Caudate nucleus (tissue), 63 donors: ENCODE measurements at places on chromosomes 1 and 21.

- no peak for DNase-seq
Observed at GRCh38 chr21:18318156-18318555, 73.5 kb downstream of the CHODL start.

DNA sequence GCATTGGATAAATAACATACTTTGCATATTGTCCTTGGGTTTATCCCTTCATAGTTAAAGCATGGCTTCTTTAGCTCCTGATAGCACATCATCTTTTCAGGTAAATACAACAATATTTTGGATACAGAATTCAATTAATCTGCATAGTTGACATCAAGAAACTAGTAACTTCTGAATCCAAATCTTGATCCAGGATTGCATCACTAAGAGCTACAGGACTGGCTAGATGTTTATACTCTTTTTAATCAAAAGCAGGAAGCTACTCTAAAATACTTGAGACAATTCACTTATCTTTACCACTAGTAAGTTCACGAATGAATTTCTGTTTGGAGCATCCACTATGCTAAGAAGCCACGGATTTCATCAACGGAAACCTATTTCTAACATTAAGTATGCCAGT lies 54.2 kb upstream of the SLC44A3 start:
- no peak for DNase-seq

DNA sequence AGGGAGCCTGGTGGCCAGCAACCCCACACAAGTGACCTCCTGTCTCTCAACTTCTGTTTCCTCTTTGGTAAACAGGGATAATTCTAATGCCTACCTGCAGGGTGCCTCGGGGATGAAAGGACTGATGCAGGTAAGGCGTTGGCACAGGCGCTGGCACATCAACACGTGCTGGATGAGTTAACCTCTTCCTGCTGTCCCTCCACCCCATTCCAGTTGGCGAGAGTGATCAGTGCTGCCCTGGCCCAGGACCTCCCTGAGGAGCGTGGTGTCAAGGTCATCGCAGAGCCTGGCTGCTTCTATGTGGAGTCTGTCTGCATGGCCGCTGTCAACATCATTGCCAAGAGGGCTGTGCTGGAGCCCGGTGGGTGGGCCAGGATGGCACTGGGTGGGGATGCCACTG lies 69.1 kb upstream of the TINAGL1 start:
- no peak for DNase-seq

DNA sequence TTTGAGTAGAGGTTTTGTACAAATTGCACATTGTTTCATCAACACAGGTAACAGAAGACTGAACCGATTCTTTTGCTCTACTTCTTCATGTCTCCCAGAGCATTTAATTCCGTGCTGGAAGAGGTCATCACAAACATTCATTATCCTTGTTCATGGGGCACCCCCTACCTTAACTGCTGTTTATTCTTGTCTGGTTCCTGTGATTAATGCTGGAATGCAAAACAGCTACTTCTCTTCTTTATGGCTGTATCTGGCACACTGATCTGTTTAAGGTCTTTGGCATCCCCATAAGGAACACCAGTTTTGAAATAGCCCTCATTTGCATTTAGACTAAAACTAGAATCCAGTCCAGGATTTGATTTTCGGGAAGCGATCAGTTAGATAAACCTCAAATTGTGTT lies 42.2 kb downstream of the NTNG1 start:
- no peak for DNase-seq

DNA sequence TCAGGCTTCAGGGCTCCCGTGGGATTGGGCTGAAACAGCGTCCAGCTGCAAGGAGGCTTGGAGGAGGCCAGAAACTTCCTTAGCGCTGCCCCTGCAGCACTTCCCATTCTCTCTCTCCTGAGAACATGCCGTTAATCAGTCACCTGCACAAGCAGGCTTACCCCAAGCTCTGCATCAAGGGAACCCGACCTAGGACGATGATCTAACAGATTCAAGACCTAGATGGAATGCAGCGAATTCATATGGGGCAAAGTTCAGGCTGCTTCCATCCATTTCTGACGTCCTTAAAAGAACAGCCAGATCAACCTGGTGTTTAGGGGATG lies 114.1 kb downstream of the ERG start:
- DNase-seq: no peak

GRCh38 chr1:78004719-78005447 lies at the start of gene DNAJB4:
Gene DNAJB4 (plus strand): TSS chr1:78004939. CDS start chr1:78005111, 172 bp downstream.
- no peak for DNase-seq

DNA sequence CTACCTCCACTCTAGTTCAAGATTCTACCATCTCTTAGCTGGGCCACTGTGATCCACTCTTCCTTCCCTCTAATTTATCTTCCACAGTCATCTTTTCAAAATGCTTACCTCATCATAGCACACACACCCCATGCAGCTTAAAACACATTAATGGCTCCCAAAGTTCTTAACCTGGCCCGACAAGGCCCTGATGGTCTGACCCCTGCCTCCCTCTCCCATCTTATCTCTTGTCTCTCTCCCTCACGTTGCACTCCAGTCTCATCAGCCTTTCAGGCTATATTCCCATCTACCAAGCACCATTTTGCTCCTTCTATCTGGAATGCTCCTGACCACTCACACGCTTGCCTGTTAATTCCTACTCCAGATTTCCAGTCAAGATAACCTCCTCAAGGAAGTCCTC lies 2.5 kb upstream of the ZBTB8A start:
- DNase-seq: no peak

DNA sequence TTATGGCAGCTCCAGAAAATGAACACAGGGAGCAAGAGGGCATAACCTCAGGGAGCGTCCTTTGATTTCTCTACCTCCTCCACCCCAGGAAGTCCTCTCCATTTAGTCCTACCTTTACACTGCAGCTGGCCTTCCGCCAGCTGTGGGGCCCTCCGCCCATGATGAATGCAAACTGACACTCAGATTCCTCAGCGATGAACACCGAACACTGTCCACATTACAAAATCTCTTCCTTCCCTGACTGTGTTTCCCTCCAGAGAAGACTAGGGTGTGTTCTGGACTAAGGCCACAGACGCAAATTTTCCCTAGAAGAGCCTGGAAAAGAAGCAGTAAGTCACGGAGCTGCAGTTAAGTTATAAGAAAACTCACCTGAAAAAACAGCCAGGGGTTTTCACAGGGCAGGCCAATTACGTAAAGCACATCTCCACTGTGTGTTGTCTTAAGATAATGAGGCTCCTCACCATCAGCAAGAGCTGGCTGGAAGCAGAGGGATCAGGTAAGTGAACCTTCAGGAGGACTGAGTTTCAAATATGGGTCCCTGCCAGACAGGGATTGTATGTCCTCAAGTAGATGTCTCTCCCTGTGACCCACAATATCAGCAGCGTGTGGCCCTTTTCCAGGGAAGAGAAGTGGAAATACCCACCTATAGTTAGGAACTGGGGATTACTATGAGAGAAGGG lies 46.3 kb upstream of the ATP1B1 start:
- DNase-seq: no peak

DNA sequence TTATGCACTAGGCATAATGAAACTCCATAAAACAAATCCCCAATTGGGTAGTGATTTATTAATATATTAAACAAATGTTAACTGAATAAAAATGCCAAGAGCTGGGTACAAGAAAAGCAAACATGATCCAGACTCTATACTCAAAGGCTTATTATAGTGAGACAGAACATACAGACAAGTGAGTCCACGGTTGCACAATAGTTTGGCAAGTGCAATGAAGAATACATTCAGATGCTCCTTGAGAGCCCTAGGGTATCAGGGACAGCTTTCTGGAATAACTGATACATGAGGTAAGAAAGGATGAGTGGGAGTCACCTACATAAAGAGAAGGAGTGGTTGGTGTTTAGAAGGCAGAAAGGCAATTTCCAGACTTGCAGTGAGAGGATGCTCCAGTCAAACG lies 85.1 kb downstream of the VAV3 start:
- DNase-seq: no peak

DNA sequence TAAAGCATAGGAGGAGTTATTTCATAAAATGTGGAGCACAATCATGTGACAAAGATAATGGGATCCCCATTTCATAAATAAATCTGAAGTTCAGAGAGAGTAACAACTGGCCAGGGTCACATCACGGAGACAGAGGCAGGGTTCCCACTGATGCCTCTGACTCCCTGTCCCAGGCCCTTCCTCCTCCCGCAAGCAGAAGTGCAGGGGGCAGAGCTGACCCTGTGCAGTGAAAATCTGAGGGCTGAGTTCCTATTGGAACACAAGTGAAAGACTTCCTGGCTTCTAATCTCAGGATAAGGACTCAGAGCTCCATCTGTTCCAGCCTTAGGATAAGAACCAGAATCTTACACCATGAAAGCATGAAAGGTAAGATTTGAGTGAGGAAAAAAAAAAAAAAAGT lies 22.0 kb downstream of the SELL start:
- no peak for DNase-seq

- DNase-seq: no peak
Observed at GRCh38 chr1:247241691-247242090, 14.2 kb upstream of the VN1R5 start.

DNA sequence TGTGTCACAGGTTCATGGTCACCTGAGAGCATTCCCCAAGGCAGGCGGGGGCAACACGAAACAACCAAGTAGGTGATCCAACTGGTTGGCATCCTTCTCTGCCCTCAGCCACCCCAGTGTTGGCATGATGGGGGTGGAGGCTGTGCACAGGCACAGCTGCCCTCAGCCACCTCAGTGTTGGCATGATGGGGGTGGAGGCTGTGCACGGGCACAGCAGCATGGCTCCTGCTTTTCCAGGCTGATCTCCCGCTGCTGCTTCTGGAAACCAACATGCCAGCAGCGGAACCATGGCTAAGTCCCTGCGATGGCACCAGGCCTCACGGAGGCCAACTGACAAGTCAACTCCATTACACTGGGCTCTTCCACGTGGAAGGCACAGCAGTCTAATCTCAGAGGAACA lies 447.8 kb downstream of the PTPRU start:
- DNase-seq: no peak

DNA sequence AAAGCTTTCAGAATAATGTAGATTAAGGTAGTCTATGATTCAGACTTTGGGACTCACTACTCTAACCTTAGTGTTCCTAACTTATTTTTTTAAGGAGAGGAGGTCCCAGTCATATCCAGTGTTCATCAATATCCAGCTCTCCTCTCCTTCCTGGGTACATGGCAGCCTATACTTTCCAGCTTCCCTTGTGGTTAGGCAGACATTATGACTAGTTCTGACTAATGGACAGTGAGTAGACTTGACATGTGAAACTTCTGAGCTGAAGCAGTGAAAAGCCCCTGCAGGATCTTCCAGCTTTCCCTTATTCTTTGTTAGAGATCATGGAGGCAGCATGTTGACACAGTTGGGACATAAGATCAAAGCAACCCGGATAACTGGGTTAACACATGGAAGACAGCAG lies 144.2 kb downstream of the PTPRU start:
- no peak for DNase-seq

- no peak for DNase-seq
Observed at GRCh38 chr1:163144418-163144817, 58.3 kb downstream of the RGS5 start.

DNA sequence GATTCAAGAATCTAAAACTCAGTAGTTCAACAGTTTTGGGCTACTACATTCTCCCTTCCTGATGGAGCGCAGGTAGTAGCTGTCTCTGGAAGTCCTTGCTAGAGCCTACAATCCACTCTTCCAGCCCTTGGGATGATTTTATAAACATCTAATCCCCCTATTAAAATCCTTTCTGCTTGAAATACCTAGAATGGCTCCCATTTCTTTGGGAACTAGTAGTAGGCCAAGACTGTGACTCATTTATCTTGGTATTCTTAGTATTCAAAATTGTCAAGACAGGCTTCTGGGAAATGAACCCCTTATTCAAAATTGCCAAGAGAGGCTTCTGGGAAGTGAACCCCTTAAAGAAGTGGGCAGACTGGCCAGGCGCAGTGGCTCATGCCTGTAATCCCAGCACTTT lies 142.5 kb upstream of the FGGY start:
- DNase-seq: no peak

DNA sequence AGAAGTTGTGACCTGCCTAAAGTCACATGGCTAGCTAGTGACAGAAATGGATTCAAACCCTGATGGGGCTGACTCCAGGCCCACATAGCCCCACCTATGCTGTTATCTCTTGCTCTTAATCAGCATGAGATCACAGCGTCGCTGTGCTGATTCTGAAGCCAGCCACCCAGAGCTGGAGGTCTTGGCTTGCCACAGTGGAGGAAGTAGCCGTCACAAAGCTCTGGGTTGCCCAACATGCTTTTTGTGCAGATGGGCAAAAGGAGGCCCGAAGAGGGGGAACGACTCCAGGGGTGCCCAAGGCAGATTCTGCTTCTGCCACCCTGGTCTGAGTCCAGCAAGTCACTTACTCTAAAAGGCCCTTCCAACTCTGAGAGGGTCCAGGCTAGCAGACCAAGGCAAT lies 14.7 kb upstream of the MFSD2A start:
- no peak for DNase-seq

DNA sequence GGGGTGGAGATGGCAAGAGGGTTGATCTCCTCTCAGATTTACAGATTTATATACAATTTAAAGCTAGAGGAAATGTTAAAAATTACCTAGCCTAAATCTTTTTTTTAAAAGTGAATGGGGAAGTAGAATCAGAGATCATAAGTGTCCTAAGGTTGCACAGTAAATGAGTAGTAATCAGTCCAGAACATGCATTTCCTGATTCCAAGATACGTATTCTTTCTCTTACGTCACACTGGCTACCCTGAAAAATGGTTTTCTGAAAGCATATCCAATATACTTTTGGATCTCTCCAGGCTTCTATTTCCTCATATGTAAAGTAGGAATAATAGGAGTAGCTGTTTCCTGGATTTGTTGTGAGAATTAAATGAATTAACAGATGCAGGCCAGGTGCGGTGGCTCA lies 11.7 kb downstream of the GADD45A start:
- no peak for DNase-seq

- no peak for DNase-seq
Observed at GRCh38 chr1:233281711-233282581, 13.6 kb downstream of the PCNX2 start.

DNA sequence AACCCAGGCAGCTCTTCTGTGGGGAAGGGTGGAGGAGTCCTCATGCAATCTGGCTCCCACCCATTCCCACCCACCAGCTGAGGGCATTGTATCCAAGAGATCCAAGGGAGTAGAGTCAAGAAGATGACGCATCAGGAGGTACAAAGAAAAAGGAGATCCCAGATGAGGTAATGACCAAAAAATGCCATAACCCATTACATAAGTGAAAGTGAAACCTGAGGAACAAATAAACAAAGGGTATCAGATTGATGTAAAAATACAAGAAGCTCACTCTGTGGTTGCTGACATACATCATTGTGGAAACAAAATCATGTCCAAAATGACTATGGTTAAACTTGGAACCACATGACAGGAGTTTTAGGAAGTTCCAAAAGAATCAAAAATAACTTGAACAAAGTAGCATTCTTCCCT lies 42.5 kb downstream of the CCN1 start:
- no peak for DNase-seq

- DNase-seq: no peak
Observed at GRCh38 chr1:42046761-42047507, 106.3 kb upstream of the GUCA2B start.

- no peak for DNase-seq
Observed at GRCh38 chr1:23214640-23215039, 2.7 kb downstream of the HTR1D start.

GRCh38 chr1:62358665-62359373 lies 39.6 kb upstream of the KANK4 start:
- no peak for DNase-seq

- no peak for DNase-seq
Observed at GRCh38 chr1:3564921-3565831, 46.1 kb downstream of the MEGF6 start.

GRCh38 chr1:228303596-228303995 lies 95.8 kb downstream of the OBSCN start:
- no peak for DNase-seq
